ENCODE measurements at places on chromosomes 6 and 20.

DNA sequence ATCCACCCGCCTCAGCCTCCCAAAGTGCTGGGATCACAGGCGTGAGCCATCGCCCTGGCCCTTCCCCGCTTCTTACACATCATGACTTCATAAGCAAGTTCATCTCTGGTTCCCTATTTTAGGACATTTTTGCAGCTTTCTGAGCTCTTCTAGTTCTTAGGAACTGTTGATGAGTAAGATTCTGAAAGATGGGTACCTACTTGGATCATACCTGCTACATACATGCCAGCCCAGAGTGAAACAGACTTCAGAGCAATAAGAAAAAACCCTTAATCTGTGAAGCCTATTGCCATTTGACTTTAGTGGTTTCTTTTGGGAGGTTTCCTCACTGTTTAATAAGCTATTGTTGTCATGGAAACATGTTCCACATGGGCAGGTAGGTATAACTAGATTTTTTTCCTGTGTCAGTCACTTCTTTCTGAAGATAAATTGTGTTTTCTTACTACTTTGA, 27.9 kb upstream of the TMEM217 start:
- DNase-seq: no peak

- DNase-seq: no peak
These were observed 497.0 kb downstream of the MAFB start for GRCh38 chr20:40192081-40192480.

DNA sequence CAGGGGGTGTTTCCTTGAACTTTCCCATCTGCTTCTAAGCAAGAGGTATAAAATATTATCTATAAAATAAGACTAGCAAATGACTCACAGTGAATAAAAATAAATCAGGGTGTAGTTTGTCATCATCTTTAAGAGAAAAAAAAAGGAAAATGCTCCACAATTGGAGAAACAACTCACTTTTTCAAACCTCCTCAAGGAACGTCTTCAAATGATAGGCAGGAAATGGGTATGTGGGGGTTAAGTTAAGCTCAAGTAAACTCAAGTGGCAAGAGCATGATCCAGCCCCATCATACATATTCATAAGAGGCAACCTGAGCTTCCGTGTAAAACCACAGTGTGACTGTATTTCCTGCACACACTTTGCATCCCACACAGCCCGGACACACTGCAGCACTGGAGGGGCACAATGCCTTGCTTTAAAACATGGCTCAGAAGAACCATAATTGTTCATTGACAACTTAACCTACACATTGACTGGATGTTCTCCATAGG, 58.5 kb upstream of the CEP85L start:
- peak; percentile 66 for DNase-seq

DNA sequence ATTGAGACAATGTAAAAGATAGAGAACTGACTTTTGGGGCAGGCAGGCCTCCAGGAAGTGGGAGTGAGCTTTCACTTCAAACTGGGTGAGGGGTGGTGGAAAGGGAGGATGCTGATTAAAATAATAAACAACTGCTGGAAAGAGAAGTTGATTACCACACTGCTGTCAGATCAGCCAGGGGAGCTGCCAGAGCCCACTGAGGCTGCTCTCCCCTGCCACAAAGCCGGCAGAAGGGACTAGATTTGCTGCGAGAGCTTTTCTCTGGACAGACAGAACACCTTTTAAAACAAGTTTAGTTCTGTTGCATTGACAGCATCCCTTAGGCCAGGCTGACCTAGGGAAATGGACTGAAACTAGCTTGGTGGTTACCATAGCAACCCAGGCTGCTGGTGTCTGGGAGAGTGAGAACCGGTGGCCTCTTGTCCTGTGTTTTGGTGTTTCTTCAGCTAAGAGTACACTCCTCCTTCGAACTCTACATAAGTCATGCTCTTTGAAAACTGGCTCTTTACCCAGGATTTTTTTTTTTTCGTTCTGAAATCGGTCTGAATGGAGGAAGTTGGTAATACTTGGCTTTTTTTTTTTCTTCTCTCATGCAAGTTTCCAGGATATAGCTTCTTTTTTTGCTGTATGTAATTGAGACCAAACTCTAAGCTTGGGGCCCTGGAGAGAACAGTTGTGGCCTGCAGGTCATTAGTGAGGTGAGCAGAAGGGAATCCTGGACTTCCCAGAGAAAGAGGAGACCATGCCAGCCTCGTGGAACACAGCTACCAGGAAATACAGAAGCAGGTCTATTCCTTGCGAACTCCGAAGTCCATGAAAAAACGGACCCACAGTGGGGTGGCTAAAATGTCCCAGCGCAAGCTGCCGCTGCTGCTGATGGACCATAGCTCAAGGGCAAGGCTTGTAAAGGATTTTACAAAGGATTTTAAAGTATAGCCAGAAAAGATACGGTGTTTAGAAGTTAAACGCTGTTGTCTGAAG, 374.4 kb downstream of the UTRN start:
- DNase-seq: peak; percentile 87

DNA sequence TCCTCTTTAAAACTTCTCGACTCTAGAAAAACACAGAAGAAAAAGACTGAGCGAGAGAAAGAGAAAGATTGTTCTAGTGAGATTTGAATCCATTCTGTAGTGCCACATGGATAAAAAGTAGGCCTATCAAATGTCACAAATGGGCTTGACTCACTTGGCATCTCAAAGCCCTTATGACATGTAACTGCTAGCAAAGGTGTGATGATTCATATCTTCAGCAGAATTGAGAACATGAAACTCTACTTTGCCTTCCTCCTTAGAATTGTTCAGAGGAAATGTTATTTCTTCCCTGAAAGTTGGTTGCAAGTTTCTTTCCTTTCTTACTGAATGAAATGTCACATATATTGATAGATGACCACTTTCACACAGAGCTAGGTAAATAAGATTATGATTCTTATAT, 40.4 kb upstream of the DUSP22 start:
- DNase-seq: no peak

- DNase-seq: no peak
These were observed 290.2 kb downstream of the TSHZ2 start for GRCh38 chr20:53262365-53262764.

GRCh38 chr6:129966125-129966524, 52.3 kb upstream of the L3MBTL3 start:
- DNase-seq: peak; percentile 5

DNA sequence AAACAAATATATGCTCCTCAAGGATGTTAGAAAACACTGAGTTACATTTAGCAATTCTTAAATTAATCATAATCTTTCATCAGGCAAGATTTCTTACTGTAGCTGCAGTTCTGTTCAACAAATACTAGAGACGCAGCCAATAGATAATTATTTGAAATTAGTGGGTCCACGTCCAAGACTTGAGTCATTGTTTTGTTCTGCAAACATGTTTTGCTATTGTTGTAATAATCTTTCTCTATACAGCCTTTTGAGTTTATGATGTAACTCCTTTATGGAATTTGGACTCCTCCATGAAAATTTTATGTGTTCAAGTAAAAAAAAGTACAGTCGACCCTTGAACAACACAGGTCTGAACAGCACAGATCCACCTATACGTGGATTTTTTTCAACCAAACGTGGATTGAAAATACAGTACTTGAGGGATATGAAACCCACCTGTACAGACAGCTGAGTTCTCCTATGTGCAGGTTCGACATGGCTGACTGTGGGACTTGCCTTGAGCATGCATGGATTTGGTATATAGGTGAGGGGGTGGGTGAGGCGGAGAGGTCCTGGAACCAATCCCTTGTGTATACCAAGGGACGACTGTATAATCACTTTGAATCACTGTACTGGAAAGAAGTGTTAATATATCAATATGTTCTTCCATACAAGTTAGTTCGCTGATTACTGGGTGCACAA, 41.3 kb upstream of the SLC22A16 start:
- DNase-seq: peak; percentile 51

GRCh38 chr6:144019929-144020328, 11.9 kb upstream of the PLAGL1 start:
- no peak for DNase-seq

- no peak for DNase-seq
These were observed 19.3 kb downstream of the ECT2L start for GRCh38 chr6:138815221-138815620.

GRCh38 chr20:57439432-57439831, 48.2 kb downstream of the RBM38 start:
- no peak for DNase-seq

DNA sequence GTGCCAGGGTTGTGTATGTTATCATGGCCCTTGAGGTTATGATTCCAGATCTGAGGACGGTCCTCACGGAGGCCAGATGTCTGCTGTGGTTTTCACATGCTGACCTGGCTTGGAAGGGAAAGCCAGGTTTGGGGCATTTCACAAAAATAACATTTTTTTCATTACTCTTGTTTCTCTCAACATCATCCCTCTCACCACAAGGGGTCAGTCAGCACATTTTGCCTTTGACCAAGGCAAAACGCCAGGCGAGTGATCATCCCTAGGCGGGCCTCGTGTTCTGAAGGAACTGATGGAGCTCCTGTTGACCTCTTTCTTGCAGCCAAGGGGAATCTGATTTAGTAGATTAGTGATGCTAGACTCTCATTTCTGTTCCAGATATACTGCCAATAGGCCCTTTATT, 133.5 kb downstream of the TBC1D7 start:
- peak; percentile 83 for DNase-seq

- DNase-seq: no peak
These were observed 540.9 kb upstream of the MAN1A1 start for GRCh38 chr6:119890470-119890869.

- peak; percentile 31 for DNase-seq
These were observed 32.7 kb downstream of the SERPINB6 start for GRCh38 chr6:2938632-2939083.

DNA sequence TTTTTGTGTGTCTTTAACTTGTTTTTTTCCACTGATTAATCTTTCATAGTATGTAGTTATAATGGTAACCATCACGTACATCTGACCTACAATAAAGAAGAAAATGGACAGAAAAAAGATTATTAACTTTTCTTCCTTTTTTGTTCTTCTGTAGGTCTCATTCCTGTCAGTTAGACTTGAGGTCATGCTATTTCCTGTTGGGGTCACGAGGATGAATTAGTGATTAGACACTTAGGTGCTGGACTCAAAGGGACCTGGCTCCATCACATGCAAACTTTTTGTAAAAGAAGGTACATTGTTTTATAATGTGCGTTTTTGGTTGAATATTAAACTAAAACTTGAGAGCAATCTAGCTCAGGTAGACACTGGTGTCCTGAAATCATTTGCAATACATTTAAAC, 14.8 kb downstream of the MARCKS start:
- DNase-seq: no peak

DNA sequence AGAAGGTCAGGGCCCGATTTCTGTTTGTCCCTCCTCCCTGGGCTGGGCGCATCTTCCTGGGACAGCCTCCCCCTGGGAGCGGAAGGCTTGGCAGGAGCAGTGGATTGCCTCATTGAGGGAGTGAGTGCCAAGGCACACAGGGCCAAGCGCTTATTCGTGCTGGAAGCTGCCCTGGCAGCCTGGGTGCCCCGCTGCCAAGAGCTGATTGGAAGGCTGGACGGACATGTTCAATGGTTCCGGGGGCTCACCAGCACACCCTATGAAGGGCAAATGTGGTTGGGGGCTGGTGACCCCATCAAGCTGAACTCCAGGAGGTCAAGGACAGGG, 10.3 kb upstream of the ZNF831 start:
- no peak for DNase-seq

DNA sequence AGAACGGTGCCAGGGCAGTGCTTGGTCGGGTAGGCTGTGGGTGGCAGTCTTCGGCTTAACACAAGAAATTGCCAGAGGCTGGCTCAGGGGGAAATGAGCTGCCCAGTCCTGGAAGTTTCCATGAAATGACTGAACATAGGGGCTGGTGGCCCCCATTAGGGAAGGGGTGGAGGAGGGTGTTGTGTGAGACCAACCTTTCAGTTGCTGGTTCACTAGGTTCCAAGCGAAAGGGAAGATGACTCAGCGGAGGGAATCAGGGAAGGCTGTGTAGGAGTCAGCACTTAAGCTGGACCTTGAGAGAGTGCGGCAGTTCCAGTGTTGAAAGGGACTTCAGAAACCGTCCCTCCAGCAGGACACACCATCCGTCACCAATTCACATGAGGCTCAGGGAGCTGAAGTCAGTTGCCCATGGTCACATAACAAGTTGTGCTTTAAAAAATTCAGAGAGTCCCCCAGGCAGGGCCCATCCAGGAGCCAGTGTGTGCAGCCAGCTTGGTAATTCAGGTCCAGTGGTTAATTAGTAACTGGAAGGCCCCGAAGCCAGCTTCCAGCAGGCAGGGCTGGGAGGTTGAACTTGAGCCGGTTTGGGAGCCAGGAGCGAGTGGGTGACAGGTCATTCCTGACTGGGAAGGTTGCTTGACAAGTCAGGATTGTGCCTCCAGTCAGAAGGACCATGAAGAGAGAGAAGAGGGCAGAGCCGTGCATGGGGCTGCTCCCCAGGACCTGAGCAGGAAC, at the start of gene SGK2:
TSS of gene SGK2 (plus strand) at position 616 of the 735 bp plus-strand sequence. CDS start 7,469 bp downstream, outside the sequence.
- peak; percentile 45 for DNase-seq

DNA sequence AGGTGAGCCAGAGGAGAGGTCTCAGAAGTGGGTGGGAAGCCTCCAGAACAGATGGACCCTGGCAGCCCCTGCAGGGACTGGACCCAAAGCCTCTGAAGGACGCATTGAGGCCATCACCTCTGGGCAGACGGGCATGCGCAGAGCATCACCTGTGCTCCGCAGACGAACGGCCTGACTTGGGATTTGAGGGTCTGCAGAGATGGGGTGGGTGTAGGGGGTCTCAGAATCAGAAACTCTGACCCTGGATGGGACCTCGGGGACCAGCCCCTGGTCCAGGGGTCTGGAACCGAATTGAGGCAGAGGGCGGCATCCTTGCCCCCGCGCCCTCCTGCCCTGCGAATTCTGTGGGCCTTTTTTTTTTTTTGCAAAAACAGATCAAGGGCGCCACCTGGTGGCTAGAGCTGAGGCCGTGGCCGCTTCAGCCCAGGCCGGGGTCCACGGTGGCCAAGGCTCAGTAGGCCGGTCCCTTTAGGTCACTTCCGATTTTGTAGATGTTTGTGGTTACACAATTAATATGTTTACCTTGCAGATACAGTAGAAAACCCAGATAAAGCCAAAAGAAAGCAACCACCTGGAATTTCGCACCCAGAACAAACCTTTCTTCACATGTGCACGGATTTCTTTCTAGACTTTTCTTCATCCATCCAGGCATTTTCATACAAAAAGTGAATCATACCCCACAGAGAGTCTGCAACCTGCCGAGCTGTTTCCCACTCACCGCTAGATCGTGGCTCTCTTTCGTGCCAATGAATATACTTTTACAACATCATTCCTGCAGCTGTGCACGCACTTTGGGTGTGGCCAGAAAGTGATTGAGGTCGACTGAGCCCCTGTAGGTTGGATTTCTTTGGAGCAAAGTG, 25.9 kb downstream of the ZBP1 start:
- peak; percentile 42 for DNase-seq

GRCh38 chr6:11194356-11195218, 37.9 kb downstream of the NEDD9 start:
- DNase-seq: peak; percentile 96

GRCh38 chr20:19916531-19917485, 100.4 kb upstream of the NAA20 start:
- DNase-seq: no peak
